Activated CD4-positive, alpha-beta T cell treated with anti-CD3 and anti-CD28 coated beads, Interleukin-2, amount 50 U/mL, for 48 hours (primary cell): ENCODE measurements at places on chromosomes 3 and 15.

DNA sequence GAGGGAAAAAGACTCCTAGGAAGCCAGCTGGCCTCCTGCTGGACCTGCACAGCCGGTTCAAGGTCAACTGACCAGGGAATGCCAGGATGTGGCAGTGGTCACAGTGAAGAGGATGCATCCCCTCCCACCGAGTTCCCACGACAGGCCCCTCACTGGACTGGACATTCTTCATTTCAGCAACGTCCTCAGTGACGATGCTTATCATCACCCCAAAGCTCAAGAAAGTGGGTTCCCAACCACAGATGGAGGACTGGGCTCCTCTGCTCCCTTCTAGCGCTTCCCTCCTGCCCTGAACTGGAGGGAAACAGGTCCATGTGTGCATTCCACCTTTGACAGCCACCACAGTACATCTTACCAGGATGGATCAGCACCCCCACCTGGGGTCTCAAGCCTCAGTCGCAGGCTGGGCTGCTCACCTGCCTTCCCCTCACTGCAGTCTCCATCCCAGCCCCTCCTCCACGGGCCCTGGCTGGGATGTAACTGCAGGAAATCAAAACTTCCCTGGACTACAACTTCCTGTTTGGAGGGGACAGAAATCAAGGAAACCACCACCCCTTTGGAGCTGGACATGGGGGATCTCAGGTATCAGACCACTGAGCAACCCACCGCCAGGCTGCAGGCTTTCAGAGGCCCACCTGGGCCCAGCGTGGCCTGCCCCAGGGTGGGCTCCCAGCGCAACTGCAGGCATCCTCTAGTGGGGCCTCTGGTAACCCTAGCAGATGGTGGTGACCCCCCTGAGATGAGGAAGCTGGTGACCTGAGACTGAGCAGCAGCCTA, 7.3 kb downstream of the CALML4 start:
- no peak for DNase-seq

DNA sequence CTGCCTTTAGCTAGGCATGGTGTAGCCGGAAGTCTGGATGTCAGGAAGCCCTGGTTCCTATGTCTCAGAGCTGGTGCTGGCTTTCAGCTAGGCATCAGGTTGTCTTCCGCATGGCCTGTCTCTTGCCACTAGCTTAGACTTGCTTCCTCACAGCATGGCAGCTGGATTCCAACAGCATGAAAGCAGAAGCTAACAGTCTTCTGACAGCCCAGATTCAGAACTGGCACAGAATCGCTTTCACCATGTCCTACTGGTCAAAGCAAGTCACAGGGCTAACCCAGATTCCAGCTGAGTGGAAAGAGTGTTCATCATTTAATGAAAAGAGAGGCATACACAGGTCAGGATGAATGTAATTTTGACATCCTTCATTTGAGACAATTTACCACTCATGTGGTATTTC, 1050.5 kb downstream of the ROBO2 start:
- DNase-seq = no peak

DNA sequence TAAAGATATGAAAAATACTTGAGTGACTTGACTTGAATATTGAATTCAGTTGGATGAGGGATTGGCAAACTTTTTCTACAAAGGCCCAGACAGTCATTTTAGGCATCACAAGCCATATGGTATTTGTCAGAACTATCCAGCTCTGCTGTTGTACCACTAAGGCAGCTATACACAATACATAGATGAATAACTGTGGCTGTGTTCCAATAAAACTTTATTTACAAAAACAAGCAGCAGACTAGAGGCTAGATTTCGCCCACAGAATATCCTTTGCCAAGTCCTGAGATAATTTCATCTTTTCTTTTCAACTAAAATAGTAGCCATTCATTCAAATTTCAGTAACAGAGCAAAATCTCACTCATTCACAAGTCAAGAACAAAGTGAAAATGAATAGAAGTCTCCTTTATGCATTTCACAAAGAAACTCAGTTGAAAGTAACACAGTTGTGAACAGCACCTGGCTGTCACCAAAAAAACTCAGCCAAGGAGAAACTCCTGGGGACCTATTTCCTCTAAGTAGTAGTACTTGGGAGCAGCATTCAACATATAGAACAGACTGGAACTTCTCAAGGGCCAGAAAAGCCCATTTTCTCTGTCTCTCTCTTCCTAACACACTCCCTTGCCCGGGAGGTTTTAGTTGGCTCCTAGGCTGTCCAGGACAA, 56.3 kb downstream of the OSBPL10 start:
- DNase-seq = no peak

DNA sequence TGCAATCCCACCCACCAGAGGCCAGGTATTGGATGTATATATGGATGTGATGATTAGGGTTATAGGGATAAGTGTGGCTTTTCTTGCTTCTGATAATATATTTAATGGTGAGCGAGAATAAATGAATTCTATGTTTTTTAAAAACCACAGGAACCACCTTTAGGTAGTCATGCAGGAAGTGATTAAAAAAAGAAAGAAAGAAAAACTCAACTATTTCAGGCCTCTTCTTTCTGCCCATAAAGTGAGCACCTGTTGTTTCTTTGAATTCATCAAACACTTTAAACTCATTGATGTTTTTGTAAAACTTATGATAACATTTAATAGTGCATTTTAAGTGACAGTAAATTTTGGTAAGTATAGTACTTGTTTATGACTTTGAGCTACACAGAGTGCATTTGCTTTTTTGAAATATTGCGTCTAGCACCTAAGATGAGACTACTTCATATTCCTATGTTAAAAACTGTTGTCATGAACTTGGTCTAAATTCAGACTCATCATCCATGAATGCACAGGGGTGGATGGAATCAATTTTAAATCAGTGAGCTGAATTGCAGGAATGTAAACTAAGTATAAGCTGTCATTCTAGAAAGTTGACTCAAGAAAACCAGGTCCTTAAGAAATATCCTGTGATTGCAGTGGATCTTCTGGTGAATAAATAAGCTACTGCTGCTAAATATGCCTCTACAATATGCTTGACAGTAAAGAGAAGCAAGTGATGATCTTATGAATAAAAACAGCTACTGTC, 764.4 kb upstream of the NECTIN3 start:
- no peak for DNase-seq

DNA sequence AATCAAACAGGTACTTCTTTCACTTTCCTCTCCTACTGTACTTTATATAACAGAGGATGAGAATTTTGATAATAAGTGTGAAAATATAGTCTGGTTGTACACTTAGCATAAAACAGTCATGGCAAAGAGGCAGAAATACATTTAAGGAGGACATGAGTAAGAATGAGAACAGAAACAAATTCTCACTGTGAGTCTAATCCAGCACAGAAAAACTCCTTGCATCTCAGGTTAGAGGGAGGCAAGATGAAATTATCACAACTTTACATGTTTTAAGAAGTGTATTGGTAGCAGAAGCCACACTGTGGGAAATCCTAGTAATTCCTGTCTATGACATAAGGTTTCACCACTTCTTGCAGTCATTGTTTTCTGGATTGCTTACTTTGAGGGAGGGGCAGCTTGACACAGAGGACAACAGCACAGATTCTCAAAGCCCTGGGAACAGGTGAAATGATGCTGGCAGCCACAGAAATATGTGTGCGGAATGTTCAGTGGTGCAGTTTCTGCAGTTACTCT, 733.6 kb upstream of the GBE1 start:
- no peak for DNase-seq

GRCh38 chr3:52084954-52085680, 28.7 kb upstream of the DUSP7 start:
- no peak for DNase-seq

DNA sequence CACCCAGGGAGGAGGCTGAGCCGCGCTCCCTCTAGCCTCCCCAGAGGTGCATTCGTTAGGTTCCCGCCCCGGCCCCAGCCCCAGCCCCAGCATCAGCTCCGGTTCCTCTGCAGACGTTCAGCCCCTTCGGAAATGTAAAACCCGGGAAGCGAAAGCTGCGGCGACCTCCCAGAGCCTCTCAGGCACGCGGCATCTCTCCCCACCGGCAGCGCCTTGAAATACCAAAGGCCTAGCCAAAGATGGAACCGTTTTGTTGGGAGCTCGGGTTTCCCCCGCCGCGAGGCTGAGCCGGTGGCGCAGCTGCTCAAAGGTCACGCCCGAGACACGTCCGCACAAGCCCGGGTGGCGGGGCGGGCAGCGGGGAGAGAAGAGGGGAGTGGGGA, 77.8 kb upstream of the HES1 start:
- DNase-seq = peak; percentile 51

DNA sequence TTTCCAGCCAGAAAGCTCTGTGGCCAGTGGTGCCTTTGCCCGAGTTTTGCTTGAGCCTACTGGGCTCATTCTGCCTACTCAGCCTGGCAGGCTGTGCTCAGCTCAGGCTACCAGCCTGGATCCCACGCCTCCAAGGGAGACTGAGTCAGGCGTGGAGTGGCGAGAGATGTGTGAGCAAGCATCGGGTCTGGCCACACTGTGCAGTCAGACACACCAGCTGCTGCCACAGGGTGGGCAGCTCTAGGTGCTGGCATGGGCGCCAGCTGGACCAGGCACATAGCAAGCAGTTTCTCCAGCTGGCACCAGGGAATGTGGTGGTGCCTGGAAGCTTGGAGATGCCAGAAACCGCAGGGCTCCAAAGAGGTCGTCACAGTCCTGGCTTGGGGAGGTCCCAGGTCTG, 498.5 kb upstream of the CNTN4 start:
- DNase-seq = no peak

DNA sequence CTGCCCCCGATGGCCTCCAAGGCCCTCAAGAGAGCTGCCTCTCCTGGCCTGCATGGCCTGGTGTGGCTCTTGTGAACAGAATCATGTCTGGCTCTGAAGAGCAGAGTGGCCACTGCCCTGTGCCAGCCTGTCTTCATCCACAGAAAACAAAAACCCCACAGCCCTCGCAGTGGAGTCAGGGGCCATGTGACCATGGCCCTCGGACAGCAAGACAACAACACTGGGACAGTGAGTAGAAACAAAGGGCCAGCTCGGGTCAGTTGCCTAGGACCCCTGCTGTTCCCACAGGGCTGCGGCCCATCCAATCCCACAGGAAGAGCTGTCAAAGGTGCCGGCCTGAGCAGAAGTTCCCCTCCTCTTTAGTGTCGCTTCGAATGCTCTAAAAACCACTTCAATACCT, 72.5 kb downstream of the UMPS start:
- no peak for DNase-seq

DNA sequence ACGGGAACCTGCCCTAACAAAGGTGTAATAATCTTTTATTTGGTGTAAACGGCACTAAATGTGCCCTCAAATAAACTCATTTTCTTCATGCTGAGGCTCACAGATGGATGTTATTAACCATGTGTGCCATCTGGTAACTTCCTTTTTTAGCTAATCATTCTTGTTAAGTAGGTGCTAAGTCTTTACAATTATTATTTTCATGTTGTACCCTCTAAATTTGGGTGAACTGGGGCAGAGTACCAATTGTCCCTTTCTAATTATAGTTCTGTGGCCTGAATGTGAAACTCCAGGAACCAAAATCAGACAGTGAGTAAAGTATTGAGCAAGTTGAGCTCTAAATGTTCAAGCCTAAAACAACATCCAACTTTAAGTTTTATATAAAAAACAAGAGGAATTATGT, 220.7 kb upstream of the CADM2 start:
- no peak for DNase-seq

- DNase-seq = no peak
Measured at GRCh38 chr3:183074261-183074660, 25.0 kb downstream of the MCCC1 start.

DNA sequence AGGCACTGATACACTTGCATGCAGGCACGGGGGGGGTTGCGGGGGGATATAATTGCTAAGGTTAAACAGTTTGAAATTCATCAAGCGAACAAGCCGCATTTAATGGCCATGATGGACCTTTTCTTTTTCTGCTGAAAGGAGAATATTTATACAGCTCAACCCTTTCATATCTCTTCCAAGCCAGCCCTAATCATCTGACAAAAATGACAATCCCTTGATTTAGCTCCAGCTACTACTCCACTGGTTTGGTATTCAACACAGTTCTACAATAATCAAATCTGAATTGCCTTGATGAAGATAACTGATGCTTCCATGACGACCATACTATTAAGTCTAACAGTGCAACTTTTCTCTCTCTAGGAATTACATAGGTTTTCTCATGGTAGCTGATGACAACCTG, 374.9 kb downstream of the PLCL2 start:
- DNase-seq = no peak

DNA sequence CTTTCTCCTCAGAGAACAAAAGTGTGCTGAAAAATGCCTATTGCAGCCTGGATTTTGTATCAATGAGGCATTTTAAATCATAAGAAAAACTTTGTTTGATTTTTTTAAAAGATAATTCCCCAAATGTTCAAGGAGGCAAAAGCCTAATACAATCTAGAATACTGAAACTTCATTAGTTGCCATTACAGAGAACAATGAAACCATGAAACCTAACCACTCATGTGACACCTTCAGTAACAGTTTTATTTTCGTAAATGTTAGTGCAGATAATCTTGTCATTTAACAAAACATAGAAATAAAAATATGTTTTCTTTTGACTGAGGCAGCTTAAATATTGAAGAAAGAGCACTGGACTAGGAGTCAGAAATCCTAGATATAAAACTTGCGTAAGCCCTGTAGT, 655.9 kb downstream of the RBMS3 start:
- no peak for DNase-seq

GRCh38 chr3:49054344-49054862, 25.2 kb upstream of the IMPDH2 start:
- no peak for DNase-seq

DNA sequence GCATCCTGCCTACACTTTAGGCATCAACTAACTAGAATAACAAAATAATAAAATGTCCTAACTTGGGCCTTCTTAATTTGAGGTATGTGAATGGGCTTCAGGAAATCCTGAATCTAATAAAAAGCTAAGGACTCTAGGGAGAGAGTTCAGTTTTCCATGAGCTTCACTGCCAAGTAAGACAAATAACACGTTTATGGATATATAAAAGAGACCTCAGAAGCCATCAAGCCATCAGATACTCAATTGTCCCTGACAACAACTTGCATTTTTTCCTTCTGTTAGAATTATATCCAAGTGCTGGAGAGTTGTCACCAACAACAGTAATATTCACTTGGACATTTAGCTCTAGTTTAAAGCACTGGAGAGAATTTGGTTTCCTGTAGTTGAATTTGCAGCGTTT, 102.4 kb upstream of the IGSF10 start:
- DNase-seq = no peak

GRCh38 chr3:152909180-152909883, 74.4 kb downstream of the P2RY1 start:
- DNase-seq = no peak

GRCh38 chr3:89876116-89876515, 768.7 kb downstream of the EPHA3 start:
- DNase-seq = no peak

DNA sequence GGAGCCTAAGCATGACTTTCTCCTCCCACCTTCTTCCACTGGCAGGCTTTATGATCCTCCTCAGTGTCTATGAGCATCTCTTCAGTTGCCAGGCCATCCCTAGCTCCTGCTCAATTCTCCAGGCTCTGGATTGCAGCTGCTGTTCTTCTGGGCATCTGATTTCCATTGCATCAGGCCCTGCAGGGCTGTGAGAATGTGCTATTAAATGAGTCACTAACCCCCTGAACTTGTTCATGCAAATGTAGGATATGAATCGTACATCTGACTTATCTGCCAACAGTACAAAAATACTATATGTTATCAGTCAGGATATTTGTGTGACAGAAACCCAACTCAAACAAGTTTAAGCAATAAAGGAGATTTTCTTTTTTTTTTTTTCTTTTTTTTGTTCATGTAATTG, 11.9 kb downstream of the GPR176 start:
- no peak for DNase-seq

- DNase-seq = no peak
Measured at GRCh38 chr3:153026026-153026425, 136.0 kb upstream of the RAP2B start.

GRCh38 chr3:8458238-8458661, 43.4 kb upstream of the LMCD1 start:
- DNase-seq = no peak
